ENCODE measurements at places on chromosomes 2 and 18. TPM values are rescaled to one million over a fixed set of nuclear protein-coding genes. Genes with fewer than 3 reads are reported as not detected.

- DNase-seq, result no peak
Observed at GRCh38 chr2:73131807-73132206, 19.1 kb upstream of the RAB11FIP5 start.

GRCh38 chr18:26869640-26870039, 4.1 kb upstream of the AQP4 start:
- no peak for DNase-seq

GRCh38 chr2:112683550-112684414, 37.0 kb upstream of the NT5DC4 start:
- DNase-seq, result no peak

GRCh38 chr2:217902379-217903141, 100.2 kb downstream of the TNS1 start:
- no peak for DNase-seq

DNA sequence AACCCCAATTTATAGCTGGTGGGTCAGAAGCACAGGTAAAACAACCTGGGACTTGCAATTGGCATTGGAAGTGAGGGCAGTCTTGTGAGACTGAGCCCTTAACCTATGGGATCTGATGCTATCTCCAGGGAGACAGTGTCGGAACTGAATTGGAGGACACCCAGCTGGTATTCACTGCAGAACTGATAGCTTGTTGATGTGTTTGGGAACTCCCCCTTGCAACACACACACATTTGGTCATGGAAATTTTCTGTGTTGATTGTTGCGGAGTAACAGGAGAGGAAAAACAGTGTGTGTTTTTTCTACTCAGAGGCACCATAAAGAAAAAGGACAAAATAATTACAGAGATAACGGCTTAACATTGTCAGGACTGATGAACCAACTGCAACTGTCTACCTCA, 16.1 kb downstream of the TPGS2 start:
- no peak for DNase-seq

GRCh38 chr2:225002656-225003045, 39.6 kb downstream of the DOCK10 start:
- no peak for DNase-seq

DNA sequence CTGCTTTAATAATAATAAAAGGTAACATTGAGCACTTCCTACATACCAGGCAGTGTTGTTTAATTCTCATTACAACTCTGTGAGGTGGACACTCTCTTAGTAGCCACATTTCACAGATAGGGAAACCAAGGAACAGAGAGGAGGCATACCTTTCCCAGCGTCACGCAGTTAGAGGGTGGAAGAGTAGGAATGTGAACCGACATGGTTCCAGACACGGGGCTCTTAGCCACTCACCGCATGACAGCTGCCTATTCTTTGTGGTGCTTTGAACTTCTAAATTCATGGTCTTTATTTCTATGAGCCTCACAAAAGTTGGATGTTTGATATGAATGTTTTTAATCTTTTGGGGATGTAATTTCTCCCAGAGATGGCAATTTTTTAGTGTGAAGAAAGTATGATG, 76.0 kb downstream of the OSBPL6 start:
- DNase-seq, result no peak

GRCh38 chr2:37143974-37144373, 12.8 kb downstream of the EIF2AK2 start:
- no peak for DNase-seq

DNA sequence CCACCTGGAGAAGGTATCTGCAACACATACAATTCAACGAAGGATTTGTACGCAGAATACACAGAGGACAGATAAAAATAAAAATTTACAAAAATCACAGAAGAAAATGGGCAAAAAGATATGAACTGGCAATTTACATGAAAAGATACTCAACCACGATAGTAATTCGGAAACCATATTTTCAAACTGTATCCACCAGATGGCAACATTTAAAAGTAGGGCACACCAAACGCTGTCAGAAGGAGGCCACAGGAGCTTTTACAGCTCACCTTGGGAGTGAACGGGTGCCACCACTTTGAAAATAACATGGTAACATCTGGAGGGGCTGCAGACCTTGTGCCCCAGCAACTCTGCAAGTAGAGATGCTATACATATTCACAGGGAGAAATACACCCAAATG, 9.8 kb downstream of the KIF1A start:
- no peak for DNase-seq

GRCh38 chr2:215627771-215628170, 191.9 kb upstream of the FN1 start:
- no peak for DNase-seq

- DNase-seq, result no peak
Observed at GRCh38 chr2:224922142-224922727, 120.0 kb downstream of the DOCK10 start.

GRCh38 chr2:16123856-16124780, 183.8 kb downstream of the MYCN start:
- no peak for DNase-seq

DNA sequence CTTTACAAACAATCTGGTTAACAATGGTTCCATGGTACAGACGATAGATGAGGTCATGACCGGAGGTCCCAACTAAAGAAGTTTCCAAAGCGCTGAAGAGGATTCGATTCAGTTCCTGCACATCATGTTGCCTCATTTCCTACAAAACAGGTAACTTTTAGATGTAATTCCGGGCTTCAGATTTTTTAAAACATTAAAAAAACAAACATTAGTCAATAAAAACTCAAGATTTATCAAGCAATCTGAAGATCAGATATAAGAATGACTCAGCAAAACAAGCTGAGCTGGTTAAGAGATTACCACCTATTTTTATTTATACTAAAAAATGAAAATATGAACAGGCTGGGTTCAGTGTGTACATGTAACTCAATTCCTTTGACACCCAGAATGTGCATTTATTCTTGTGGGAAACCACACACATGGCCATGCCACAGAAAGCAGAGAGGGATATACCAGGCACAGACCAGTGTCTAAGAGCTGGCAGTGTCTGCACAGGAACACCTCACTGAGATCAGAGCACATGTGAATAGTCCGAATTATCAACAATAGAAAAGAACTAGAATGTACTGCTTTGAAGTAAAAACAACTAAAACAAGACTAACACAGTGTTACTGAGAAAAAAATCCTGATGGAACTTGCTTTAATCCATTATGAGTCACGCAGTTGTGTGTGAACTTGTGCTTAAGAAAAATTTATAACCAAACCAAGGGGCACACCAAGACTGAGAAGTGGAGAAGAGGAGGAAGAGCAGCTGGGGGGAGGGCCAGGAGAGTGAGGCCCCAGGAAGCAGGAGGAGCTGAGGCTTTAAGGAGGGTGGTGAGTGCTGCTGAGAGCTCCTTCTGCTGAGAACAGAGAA, 9.5 kb downstream of the USP40 start:
- no peak for DNase-seq

DNA sequence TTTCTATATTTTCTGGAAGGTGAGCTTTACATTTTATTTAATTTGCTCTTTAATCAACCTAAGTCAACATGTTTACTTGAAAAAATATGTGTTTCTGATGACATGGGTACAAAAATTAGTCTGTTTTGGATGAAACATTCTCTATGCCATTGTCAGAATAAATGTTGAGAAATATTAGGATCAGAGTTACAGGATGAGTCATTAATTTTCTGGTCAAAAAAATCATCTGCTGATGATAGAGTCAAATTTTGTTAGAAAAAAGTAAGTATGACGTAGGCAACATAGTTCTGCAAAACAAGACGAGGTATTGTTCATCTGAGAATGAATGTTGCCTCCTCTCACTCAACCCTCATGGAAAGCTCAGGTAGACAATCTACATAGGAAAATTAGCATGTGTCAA, 107.6 kb upstream of the CAVIN2 start:
- no peak for DNase-seq

GRCh38 chr2:96832754-96833507, 10.9 kb downstream of the ANKRD23 start:
- DNase-seq, result peak; percentile 80

- DNase-seq, result no peak
Observed at GRCh38 chr18:26745288-26746181, 120.0 kb downstream of the AQP4 start.

- DNase-seq, result no peak
Observed at GRCh38 chr2:109129921-109130722, 1.1 kb downstream of the SH3RF3 start.

DNA sequence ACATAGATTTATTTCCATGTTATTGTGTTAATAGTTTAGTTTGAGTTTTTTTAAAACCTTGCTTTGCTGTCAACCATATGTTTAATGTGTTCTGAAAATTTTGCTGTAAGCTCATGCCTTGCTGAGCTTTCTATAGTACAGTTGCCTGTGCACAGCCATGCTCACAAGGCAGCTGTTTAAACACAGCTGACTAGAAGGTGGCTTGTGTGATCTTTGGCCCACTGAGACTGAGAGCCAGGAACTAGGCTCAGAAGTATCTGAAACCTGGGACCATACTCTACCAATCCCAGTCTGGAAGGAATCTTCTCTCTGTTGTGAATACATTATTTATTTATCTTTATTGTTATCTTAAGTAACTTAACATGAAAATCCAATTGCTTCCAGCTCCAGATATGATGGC, 350.5 kb downstream of the KIAA1328 start:
- no peak for DNase-seq

GRCh38 chr2:239714116-239714515, 311.0 kb downstream of the NDUFA10 start:
- peak; percentile 27 for DNase-seq

DNA sequence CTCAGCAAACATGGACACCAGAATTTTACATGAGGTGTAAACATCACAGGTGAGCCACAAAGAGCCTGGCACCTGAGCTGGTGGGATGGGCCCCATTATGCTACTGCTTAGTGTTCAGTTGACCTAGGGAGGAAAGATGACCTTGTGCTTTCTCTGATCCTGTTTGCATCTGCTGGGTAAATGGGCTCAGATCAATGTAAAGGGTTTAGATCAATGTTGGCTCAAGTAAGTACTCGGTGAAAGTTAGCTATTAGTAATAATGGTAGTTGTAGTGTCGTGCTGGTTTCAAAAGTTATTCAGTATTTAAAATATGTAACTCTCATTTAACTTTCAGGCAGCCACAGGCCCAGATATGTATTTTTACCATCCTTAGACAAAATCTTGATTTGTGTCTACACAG, 19.8 kb downstream of the ABHD3 start:
- no peak for DNase-seq

GRCh38 chr18:57009844-57010243, 137.0 kb upstream of the BOD1L2 start:
- DNase-seq, result no peak

DNA sequence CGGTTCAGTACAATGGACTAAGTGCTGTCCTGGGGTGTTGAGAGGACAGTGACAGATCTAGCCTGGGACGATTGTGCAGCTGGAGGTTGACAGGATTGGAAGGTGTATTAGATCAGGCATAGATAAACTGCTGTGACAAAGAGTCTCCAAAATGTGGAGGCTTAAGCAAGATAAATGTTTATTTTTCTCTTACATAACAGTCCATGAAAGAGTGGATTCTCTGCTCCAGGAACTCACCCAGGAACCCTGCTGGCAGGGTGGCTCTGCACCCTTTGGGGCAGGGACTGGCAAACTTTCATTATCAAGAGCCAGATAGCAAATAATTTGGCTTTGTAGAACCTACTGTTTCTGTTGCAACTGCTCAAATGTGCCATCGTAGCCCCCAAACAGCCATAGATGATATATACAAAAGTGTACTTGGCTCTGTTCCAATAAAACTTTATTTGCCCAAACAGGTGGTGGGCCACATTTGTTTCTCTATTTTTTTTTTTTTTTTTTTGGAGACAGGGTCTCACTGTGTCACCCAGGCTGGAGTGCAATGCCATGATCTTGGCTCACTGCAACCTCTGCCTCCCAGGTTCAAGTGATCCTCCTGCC, 9.7 kb downstream of the HRH4 start:
- DNase-seq, result no peak

DNA sequence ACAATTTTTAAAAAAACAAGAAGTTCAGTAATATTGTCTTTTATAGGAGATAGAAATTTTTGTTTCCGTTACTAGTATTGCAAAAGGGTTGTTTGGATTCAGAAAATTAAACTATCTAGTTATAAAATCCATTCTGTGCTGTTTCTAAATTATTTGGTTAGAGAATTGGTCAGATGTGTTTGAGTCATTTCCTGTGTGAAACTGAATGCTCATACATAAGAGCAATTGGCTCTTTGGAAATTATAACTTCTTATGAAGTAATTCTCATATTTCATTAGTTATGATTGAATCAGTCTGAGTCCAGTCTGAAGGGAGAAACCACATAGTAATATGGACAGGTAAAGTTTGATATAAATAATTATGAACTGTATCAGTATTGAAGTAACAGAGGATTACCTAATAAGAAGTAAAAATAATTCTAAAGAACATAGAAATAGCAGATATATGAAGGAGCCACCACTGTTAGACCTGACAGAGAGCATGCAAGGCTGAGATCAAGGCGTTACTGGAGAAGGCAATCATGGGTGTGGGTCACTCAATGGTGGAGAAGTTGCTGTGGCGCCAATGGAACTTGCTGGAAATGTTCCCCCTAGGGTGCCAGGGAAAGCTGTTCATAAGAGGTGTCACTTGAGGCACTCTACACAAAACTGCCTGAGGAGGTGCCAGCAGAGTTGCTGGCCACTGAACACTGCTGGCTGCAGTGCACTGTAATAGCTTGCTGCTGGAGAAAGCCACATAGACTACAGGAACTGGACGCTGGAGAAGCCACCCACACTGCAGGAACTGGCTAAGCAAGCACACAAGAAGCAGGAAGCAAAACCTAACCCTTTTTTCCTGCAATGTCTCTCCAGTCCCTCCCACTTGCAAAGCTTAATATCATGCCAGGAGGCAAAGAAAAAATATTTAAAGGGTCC, 18.0 kb upstream of the FAP start:
- DNase-seq, result no peak

DNA sequence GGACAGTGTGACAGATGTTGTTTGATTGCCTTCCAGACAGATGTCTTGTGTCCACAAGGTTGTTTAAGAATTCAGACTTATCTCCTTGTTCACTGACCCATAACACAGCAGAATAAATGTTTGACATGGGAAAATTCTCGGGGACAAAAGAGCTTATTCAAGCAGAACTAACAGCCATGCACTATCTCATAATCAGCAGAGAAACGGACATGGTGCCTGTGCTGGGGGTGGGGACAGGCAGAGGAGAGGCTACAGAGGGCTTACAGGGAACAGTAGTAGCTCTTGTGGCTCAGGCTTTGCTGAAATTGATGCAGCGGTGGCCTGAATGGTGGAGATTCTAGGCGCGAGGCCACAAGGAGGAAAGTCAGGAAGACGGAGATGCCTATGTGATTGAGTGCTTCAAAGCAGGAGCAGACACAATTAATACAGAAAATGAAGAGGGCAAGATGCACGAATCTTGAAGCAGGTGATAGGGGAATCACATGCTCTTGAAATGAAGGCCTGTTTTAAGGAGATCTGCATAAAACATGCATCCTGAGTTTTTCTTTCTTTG, 62.0 kb upstream of the CAB39 start:
- DNase-seq, result no peak

- no peak for DNase-seq
Observed at GRCh38 chr2:96308248-96308647, 2.9 kb upstream of the SNRNP200 start.

IDH1 gene
- total RNA-seq, result 75.9 TPM

LRRTM1 gene
- total RNA-seq, result not detected

GAL3ST2 gene
- 1.3 TPM for total RNA-seq

USP34 gene
- 104 TPM for total RNA-seq

POTEI gene
- total RNA-seq, result 0.07 TPM

LGALSL gene
- total RNA-seq, result 26.3 TPM

THSD7B gene
- total RNA-seq, result not detected

SLC38A11 gene
- 0.18 TPM for total RNA-seq

GKN2 gene
- total RNA-seq, result not detected

CD207 gene
- total RNA-seq, result not detected

ARL5A gene
- total RNA-seq, result 58.2 TPM

NEB gene
- 2.2 TPM for total RNA-seq

SPP2 gene
- total RNA-seq, result not detected

ANXA4 gene
- 100 TPM for total RNA-seq

PARD3B gene
- 24.9 TPM for total RNA-seq

SLC8A1 gene
- total RNA-seq, result 50.4 TPM

Data from chondrocyte (in vitro differentiated cells).